B cell (primary cell): ENCODE measurements at places on chromosomes 16 and 17. TPM values are rescaled to one million over a fixed set of nuclear protein-coding genes. Genes with fewer than 3 reads are reported as not detected.

DNA sequence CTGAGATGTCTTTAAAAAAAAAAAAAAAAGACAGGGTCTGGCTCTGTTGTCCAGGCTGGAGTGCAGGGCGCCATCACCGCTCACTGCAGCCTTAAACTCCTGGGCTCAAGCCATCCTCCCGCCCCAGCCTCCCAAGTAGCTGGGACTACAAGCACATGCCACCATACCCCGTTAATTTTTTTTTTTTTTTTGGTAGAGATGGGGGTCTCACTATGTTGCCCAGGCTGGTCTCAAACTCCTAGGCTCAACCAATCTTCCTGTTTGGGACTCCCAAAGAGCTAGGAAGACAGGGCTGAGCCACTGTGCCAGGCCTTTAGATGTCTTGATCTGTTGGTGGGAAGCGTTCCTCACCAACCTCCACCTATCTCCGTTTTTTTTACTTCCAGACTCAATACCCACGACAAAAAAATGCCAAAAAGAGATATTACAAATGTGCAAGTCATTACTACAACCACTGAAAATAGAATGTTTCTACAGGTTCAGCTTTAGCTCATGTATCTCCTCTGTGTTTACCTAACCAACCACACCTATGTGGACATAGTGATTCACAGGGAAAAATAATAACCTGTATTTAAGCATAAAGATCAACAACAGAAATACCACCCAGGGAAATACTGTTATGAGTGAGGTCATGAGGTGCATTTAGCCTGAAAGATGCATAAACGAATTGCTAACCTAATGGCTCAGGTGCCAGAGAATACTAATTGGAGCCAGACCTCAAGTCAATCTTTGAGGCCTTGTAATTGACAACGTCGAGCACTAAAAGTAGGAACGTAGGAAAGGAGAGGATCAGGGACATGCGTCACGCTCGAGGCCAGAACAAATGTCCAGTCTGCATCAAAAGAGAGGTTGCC lies 22.6 kb downstream of the NACA2 start:
- DNase-seq = no peak

DNA sequence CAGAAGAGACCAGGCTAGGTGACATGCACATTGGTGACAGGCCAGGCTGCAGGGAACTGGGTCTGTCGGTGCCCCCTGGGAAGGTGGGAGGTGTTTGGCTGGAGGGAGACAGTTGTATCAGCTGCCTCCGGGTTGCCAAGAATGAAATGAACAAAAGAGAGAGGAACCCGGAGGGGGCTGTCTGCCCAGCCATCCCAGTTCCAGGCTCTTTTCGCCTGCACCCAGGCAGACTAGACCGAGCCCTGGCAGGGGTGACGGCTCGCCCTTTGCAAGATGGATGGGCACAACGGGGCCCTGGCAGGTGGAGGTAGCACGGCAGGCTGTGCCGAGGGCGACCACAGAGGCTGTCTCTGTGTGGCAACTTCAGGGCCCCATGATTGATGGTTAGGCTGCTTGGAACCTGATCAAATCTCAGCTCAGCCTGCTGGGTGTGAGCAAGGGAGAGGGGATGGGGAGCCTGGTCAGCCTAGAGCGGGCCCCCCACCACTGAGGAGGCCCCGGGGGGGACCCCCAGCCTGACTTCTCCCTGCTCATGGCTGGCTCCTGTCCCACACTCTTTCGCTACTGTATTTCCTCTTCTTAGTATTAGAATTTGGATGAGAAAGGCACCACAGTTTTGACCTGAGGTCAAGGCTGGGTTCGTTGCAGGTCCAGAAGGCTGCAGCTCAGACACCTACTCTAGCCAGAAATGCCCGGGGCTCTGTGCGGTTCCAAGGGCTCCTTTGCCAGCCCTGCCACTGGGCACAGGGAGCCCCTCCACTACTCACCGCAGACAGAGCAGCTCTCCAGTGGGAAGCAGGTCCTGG lies 118.9 kb upstream of the CHMP6 start:
- DNase-seq = no peak

GRCh38 chr16:53501216-53501859 lies 1.7 kb downstream of the AKTIP start:
- DNase-seq = no peak

GRCh38 chr16:56657555-56658326 lies at the start of gene MT1F:
MT1F (plus strand) TSS chr16:56657959; CDS start chr16:56658059, 100 bp downstream.
- DNase-seq = peak; percentile 71

DNA sequence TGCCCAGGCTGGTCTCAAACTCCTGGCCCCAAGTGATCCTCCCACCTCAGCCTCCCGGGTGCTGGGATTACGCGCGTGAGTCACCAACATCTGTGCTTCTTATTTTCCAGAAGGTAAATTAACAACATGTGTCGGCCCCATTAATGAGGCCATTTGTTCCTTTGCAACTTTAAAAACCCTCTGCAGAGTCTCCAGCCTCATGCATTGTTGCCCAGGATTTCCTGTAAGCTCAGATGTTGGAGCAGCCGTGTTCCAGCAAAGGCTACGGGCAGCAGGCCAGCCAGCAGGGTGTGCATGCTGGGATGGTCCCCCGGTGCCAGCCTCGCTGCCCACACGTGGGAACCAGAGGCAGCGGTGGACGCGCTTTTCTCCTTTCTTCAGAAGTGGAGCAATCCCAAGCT lies 19.1 kb upstream of the HEXD start:
- no peak for DNase-seq

DNA sequence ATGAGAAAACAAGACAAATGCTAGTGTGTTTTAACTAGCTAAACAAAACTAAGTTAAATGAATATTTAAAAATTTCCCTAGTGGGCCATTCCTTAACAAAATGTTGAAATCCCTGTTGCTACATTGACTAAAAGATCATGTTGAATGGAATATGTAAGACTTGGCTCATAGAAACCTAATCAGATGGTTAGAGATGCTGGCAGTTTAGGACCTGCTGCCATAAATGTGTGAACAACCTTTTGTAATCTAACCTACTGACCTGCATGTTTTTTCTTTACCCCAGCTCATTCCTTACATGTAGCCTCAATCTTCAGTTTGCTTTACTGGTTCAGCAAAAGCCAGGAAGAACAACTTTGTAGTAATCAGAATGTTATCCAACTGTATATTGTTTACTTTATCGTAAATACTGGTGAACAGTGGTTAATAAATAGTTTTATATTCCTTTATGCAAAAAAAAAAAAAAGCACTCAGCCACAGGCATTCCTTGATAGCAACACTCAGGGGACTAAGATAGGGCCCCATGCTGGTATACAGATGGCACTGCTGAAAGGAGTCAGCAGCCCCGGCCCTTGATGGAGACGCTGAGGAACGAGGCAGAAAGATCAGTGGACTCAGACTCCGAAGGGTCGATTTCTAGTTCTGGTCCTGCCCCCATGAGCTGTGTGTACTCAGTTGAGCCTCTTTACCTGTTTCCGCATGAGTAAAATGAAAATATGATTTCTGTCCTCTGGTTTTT lies 78.2 kb downstream of the MARF1 start:
- no peak for DNase-seq

DNA sequence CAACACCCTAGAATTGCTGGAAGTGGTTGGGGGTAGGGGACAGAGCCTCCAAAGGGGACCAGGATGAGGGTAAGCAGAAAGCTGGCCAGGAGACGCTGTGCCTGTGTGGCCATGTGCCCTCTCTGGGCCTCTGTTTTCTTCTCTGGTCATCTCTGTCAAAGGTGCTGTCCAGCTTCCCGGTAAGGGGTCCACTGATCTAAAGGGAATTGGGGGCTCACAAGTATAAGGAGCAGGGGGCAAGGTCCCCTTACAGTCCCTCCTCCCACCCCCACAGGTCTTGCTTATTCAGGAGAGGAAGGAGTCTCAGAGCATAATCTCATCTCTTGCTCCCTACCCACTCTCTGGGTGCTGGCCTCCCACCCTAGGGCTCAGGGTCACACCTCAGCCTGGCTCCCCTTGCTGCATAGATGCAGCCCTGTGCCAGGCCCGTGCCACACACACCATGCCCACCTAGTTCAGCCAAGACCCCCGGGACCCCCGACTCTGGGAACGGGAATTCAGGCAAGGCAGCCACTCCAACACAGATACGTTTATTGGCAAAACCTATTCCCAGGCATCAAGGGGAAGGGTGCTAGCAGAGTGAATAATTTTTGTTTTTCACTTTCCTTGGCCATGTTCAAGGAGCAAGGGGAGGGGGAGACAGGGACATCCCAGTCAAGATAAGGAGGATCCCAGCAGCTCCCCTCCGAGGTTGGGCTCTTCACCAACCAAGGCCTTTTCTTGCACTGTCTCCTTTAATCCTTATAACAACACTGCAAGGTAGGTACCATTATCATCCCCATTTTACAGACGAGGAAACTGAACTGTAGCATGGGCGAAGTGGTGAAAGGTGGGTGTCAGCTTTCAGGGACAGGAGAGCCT lies 19.8 kb downstream of the SLC4A1 start:
- DNase-seq = no peak

- DNase-seq = peak; percentile 76
Measured at GRCh38 chr17:45143767-45144198, 4.5 kb upstream of the HEXIM1 start.

GRCh38 chr17:260944-261343 lies 79.5 kb upstream of the DOC2B start:
- DNase-seq = no peak

GRCh38 chr16:56625140-56625942 lies at the start of gene MT1E:
MT1E (plus strand) TSS chr16:56625781; CDS start chr16:56625852, 71 bp downstream.
- DNase-seq = peak; percentile 38

GRCh38 chr16:79331066-79331465 lies 269.5 kb downstream of the MAF start:
- DNase-seq = no peak

DNA sequence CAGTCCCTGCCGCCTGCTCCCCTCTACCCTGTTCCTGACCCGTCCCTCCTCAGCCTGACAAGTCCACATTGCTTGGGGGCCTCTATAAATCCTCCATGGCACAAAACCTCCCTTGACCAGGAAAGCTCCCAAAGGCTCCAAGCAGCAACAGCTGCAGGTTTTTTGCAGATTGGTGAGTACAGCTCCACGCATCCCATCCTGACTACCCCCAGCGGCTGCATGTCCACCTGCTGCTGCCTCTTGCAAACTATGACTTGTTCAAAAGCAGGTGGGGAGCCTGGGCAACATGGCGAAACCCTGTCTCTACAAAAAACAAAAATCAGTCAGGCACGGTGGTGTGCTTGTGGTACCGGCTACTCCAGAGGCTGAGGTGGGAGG lies 122.8 kb downstream of the ANKRD11 start:
- no peak for DNase-seq

DNA sequence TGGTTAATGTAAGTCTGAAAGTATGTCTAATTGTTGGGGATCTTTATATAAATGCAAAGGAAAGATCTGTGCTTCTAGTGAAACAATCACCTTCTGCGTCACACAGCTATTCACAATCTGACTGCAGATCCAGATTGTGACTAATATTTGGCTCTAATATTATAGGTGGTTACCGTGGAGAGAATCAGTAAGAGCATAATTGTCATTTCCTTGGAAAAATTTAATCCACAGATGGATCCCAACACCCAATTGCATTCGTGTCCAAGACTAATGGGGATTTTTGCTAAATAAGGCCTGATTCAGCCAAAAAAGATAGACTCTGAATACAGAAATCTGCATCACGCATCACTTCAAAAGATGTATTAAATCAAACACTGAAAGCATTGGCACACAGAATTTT lies 2.7 kb upstream of the KCNJ2 start:
- DNase-seq = no peak

DNA sequence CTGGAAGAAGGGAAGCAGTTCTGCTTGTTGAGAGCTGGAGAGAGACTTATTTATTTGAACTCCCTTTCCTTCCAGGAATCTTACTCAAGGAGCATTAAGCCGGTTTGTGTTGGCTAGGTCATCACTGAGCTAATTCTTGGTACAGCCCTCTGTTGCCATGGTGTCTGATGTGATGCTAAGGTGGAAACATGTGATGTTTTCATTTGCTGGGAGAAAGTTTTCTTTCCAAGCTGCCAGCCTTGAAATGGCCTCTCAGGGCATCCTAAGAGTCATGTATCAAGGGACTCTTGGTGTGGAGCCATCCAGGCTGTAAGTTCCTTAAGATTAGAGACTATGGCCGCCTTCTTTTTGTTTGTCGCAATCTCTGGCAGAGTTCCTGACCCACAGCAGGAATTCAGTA lies 4.2 kb downstream of the PSKH1 start:
- no peak for DNase-seq

GRCh38 chr16:23509782-23510163 lies 521 bp downstream of the GGA2 start:
- DNase-seq = peak; percentile 58

DNA sequence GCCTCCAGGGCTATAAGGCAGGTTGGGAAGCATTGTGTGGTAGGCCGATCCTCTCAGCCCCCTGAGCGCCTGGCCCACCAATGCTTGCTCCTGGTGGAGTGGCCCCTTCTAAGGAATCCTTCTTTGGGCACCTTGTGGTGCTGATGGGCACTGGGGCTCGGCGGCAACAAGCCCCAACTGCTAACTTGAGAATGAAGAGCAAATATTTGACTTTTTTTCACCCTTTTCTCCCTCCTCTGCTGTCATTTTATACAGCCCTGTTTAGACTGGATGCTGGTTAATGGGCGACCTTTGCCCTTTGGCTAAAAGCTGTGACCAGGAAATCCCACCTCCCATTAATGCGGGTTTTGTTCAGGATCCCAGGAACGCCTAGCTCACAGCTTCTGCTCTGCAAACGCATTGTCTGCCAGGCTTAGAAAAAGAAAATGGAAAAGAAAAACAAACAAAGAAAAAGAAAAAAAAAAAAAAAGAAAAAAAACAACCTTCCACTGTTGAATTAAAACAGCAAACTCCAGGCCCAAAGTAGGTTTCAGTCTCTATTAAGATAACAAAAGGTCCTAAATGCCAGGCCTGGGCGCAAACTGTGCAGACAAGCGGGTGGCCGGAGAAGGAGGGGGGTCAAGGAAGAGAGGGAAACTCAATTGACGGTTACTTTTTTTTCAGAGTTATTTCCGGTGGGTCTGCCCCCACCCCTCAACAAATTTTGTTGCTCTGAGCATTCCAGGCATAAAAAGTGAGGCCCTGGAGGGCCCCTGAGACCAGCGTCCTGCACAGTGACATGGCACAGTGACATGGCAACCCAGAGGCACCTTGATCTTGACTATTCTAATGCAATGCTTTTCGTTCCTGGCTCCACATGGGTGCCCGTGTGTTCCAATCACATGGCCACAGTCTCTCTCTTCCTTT lies 301.4 kb downstream of the MAF start:
- no peak for DNase-seq

- DNase-seq = no peak
Measured at GRCh38 chr16:30526137-30526822, at the start of gene ZNF768. ZNF768 (minus strand) TSS chr16:30526566; CDS start chr16:30526413, 153 bp downstream.

- DNase-seq = peak; percentile 67
Measured at GRCh38 chr17:75130632-75131277, 787 bp downstream of the NT5C start.

Gene TOB1
- 10.3 and 23.3 TPM in 2 replicates for polyA plus RNA-seq

Gene GID4
- polyA plus RNA-seq = 4.9 and 5.6 TPM in 2 replicates

Gene SSTR5
- not detected in 2 replicates for polyA plus RNA-seq

Gene DNAH2
- 0.03 TPM in 1 of 2 replicates, not detected in the other for polyA plus RNA-seq

Gene ATPAF2
- 60.5 and 70.5 TPM in 2 replicates for polyA plus RNA-seq

Gene TNFRSF12A
- polyA plus RNA-seq = 0.61 and 0.72 TPM in 2 replicates

Gene HS3ST6
- polyA plus RNA-seq = not detected in 2 replicates

Gene CLEC19A
- polyA plus RNA-seq = not detected in 2 replicates

Gene RRAD
- polyA plus RNA-seq = 1.9 and 4.1 TPM in 2 replicates

Gene CHST5
- not detected in 2 replicates for polyA plus RNA-seq

Gene ASGR1
- polyA plus RNA-seq = 0.43 and 0.46 TPM in 2 replicates

Gene CCDC154
- 14.6 and 22.9 TPM in 2 replicates for polyA plus RNA-seq

Gene RHOT2
- 461 and 536 TPM in 2 replicates for polyA plus RNA-seq

Gene SPAG7
- polyA plus RNA-seq = 43.4 and 46.9 TPM in 2 replicates
